NCI-H2171 (cell line): ENCODE measurements at places on chromosomes 6 and 20.

- DNase-seq = no peak
Observed at GRCh38 chr6:6406715-6407070, 86.2 kb upstream of the F13A1 start.

DNA sequence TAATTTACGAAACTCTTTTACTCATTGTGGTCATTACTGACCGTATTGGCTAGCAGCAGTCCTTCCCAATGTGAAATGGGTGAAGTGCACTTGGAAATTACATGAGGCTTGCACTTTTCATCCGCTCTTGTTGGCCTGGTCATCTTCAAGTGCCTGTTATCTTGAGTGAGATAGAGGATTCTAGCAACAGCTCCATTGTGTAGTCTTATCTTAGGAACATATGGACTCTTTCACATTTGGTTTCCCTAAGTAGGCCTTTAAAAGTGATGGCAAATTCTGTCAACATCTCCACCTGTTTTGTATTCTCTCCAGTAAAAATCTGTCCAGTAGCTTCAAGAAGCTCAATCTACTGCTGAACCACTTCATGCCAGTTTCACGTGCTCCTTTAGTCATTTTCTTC is 114.8 kb upstream of the MARCKS start:
- no peak for DNase-seq

GRCh38 chr6:124669713-124670480 is 292.3 kb upstream of the RNF217 start:
- no peak for DNase-seq

DNA sequence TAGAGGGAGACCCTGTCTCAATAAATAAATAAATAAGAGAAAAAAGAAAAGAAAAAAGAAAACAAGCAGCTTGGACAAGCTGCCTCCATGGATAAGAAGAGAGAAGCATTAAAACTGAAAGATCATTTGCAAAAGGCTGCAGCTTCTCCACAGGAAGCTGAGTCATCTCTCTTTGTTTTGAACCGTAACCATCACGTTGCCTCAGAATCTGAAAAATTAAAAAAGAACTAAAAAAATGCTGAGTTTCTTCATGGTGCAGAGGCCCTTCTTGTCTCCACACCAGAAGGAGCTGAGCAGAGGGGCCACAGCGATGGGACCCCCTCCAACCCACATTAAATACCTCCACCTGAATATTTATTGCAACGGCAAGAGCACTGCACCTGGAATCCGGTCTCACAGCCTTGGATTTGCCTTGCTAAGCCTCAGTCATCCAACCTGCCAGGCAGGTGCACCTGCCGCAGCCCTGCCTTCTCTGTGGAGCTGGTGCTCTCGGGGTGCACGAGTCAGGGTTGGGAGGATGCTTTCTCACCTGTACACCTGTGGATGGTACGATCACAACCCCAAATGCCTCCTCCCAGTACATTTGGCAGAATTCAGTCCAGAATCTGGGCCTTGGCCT is 28.1 kb downstream of the TOX2 start:
- DNase-seq = no peak

DNA sequence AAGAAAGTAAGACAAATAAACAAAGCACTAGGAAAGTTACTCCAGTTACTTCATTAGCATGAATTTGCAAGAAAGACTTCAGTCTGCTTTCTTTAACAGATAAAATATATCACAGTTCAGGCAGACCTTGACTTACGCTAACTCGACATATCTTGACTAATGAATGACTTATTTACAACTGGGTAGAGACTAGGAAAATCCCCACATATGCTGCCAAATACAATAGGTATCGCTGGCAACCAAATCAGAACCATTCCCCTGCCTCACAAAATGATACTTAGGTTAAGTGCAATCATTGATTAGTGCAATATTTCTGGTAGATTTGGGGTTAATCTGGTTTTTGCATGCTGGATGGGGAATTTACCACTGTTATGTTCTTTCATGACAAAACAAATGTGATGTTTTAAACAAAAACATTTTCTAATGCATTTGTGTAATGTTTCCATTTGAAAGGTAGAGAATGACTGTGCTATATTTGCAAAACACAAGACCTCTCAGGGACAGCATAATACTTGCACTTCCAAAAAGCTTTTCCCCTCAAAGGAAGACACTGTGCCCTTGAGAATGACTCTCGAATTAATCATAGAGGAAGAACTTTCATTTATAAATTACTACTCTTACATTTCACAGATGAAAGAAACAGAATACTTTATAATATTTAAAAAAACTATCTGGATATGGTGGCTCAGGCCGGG is 101.6 kb downstream of the PRKN start:
- DNase-seq = no peak

DNA sequence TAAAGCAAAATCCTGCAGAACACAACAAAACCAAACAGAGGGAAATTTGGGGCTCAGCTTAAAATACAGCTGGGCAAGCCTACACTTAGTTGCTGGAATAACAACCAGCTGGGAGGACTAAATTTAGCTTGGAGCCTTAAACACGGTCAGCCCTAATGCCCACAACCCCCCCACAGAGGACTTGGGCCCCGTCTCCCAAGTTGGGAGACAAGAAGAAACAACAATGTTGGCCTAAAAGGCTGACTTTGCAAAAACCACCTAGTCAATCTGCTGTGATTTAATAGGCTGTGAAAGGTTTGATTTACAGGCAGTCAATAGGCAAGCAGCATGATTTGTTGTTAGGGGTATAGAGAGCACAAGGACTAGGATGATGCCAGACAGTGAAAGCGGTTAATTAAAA is 40.3 kb upstream of the ARMC2 start:
- DNase-seq = no peak

GRCh38 chr6:34875292-34876213 is 12.3 kb downstream of the TAF11 start:
- DNase-seq = no peak

GRCh38 chr6:112352101-112352500 is 5.0 kb downstream of the RFPL4B start:
- DNase-seq = no peak
